ENCODE measurements at places on chromosomes 12 and 14.

DNA sequence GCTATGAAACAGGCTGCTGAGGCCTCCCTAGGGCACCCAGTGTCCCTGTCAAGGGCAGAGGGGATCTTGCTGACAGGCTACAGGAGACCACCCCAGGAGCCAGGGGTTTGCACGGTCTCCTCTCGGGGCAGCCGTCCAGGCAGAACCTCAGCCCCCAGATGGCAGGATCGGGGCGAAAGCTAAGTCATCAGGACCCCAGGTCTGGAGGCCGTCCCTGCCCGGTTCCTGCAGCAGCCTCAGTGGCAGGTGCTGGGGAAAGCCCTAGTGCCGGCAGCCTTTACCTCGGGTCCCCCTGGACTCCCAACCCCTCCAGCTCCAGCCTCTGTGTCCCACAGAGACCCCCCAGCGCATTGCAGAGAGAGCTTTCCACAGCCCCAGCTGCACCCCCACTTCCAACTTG is 103.8 kb upstream of the C14orf180 start:
- DNase-seq: no peak

DNA sequence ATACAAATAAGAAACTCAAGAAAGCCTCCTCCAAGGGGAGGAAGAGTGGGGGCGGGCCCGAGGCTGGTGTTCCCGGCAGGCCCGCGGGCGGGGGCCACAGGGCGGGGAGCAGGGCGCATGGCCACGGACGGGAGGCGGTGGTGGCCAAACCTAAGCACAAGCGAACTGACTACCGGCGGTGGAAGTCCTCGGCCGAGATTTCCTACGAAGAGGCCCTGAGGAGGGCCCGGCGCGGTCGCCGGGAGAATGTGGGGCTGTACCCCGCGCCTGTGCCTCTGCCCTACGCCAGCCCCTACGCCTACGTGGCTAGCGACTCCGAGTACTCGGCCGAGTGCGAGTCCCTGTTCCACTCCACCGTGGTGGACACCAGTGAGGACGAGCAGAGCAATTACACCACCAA is 8.7 kb downstream of the DACT1 start:
- DNase-seq: no peak

DNA sequence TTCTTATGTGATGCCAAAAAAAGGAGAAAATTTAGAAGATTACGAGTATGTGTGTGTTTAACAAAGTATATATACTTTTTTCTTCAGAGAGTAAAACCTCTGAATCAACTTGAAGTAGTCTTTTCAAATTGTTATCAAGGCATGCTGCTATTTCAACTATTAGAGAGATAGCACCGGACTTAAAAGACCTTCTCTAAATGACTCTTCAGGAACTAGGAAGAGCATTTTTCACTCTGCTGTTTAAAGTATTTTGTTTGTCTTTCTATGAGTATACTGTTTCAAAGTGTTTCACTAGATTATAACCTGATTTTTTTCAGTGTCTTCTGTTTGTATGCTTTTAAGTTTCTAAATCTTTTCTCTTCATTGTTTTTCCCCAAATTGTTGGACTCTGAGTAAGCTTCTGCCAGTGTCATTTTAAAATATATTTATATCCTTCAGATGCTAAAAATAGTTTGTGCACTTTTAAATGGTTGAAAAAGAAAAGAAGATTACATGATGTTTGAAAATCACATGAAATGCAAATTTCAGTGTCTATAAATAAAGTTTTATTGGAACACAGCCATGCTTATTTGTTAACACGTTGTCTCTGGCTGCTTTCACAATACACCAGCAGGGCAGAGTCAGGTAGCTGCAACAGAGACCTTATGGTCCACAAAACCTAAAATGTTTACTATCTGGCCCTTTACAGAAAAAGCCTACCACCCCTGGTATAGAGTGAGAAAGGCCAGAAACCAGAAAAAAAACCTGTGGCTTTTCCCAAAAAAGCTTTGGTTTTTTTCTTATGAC is 21.3 kb downstream of the CRADD start:
- DNase-seq: no peak

GRCh38 chr14:80606347-80606772 is 335.2 kb downstream of the CEP128 start:
- no peak for DNase-seq

GRCh38 chr12:14741153-14741552 is 44.8 kb upstream of the GUCY2C start:
- no peak for DNase-seq

Data from CD14-positive monocyte (primary cell).